ENCODE measurements at places on chromosomes 6 and 20.

- DNase-seq: no peak
These were observed 24.5 kb downstream of the AGPAT4 start for GRCh38 chr6:161249327-161249726.

- DNase-seq: no peak
These were observed 17.9 kb upstream of the CHMP4B start for GRCh38 chr20:33793011-33793931.

- DNase-seq: no peak
These were observed 105.1 kb upstream of the CNKSR3 start for GRCh38 chr6:154615483-154616025.

- no peak for DNase-seq
These were observed 25.4 kb upstream of the KCNB1 start for GRCh38 chr20:49507741-49508434.

DNA sequence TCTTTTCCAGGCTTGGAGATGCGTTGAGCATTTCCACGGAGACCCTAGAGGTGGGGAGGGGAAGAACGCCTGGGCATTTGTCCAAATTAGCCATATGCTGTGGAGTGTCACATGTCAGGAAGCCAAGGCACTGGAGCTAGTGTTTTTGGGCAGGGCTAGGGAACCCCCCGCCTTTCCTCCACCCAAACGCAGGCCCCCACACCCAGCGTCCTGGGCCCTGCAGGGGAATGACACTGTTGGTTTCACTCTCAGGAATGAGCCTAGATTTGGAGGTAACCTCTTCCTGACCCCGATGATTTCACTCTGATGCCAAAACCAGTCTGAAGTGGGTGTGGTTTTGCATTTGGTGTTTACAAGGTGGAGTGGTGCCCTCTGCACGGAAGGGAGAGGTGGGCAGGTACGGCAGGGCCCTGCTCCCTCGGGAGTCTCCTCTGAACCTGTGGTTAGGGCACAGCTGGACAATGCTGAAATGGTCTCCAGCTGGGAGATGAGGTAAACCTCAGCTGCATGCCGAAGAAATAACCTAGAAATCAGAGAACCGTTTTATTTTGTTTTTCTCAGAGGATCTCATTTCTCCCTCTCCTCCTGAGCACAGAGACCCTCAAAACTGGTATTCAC is 29.5 kb downstream of the MTHFD1L start:
- DNase-seq: peak; percentile 42
